Chondrocyte (in vitro differentiated cells): ENCODE measurements at places on chromosomes 1 and 21. TPM values are rescaled to one million over a fixed set of nuclear protein-coding genes. Genes with fewer than 3 reads are reported as not detected.

PCAT6 gene
- total RNA-seq = 4.2 to 6.8 TPM (median 4.5 TPM) in 3 replicates

TBX15 gene
- 4.9 to 41.0 TPM (median 37.9 TPM) in 3 replicates for total RNA-seq

RSPO1 gene
- not detected in 3 replicates for total RNA-seq

TMEM200B gene
- total RNA-seq = 11.7 to 15.4 TPM (median 13.8 TPM) in 3 replicates

L1TD1 gene
- total RNA-seq = 0.12 to 0.26 TPM (median 0.15 TPM) in 3 replicates

CFHR3 gene
- total RNA-seq = 0.31 TPM in 1 of 3 replicates, not detected in the others

METTL25B gene
- 11.4 to 17.1 TPM (median 14.1 TPM) in 3 replicates for total RNA-seq

LCE1D gene
- not detected in 3 replicates for total RNA-seq

B3GALT2 gene
- 7.6 to 13.5 TPM (median 7.9 TPM) in 3 replicates for total RNA-seq

CFHR2 gene
- not detected in 3 replicates for total RNA-seq

EXTL1 gene
- 4.3 to 7.9 TPM (median 6.4 TPM) in 3 replicates for total RNA-seq

MROH7 gene
- total RNA-seq = 0.15 TPM in 1 of 3 replicates, not detected in the others

GRCh38 chr1:27428316-27429028 is 36.0 kb downstream of the GPR3 start:
- no peak for DNase-seq

GRCh38 chr1:150149271-150150132 is at the start of gene PLEKHO1:
TSS of gene PLEKHO1 (plus strand) at chr1:150149916. CDS start at chr1:150150258, 342 bp downstream.
- DNase-seq = no peak

DNA sequence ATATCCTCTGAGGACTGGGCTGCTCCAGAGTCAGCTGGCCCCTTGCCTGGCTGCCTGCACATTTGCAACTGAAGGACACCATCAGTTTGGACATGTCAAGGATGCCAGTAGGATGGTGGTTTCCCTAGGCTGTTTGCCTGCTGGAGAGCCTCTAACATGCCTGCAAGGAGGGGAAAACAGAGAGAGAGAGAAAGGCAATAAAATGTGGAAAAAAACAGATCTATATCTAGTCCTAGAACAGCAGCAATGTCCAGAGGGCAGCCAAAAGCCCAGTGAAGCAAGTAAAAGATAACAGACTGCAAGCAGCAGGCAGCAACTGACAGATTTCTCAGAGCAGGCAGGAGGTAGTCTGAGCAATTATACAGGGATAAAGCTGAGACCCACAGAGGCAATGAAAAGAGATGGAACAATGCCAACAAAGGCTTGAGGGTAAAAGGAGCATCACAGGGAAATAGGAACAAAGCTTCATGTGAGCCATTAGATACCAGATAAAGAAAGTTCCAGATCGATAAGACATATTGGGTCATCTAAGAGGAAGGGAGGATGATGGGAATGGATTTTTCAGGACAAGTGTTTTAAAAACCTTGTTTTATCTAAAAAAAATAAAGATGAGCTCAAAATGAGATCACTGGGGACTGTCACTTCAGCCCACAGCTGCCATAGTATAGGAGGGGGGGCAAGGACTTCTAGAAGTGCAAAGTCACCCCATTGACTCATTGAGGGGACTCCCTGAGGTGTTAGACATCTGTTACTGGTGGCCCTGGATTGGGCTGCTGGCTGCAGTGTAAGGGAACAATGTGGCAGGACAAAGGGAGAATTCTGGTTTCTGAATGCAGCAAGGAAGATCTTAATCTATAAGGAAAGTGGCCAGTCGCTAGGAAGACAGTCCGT is 38.6 kb upstream of the GADD45A start:
- no peak for DNase-seq

DNA sequence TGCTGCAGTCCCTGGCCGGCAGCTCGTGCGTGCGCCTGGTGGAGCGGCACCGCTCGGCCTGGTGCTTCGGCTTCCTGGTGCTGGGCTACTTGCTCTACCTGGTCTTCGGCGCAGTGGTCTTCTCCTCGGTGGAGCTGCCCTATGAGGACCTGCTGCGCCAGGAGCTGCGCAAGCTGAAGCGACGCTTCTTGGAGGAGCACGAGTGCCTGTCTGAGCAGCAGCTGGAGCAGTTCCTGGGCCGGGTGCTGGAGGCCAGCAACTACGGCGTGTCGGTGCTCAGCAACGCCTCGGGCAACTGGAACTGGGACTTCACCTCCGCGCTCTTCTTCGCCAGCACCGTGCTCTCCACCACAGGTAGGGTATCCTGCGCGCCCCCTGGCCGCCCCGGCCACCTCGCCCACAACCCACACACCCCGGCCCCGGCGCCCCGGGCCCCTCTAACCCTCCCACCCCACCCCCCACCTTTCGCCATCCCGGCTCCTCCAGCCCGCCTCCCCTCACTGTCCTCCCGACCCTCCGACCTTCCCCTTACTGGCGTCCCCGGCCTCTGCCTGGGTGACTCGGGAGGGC is 352 bp downstream of the KCNK1 start:
- no peak for DNase-seq

GRCh38 chr1:212295579-212295978 is 10.4 kb downstream of the PPP2R5A start:
- no peak for DNase-seq

- DNase-seq = no peak
Measured at GRCh38 chr1:176605176-176605575, 142.2 kb downstream of the PAPPA2 start.

DNA sequence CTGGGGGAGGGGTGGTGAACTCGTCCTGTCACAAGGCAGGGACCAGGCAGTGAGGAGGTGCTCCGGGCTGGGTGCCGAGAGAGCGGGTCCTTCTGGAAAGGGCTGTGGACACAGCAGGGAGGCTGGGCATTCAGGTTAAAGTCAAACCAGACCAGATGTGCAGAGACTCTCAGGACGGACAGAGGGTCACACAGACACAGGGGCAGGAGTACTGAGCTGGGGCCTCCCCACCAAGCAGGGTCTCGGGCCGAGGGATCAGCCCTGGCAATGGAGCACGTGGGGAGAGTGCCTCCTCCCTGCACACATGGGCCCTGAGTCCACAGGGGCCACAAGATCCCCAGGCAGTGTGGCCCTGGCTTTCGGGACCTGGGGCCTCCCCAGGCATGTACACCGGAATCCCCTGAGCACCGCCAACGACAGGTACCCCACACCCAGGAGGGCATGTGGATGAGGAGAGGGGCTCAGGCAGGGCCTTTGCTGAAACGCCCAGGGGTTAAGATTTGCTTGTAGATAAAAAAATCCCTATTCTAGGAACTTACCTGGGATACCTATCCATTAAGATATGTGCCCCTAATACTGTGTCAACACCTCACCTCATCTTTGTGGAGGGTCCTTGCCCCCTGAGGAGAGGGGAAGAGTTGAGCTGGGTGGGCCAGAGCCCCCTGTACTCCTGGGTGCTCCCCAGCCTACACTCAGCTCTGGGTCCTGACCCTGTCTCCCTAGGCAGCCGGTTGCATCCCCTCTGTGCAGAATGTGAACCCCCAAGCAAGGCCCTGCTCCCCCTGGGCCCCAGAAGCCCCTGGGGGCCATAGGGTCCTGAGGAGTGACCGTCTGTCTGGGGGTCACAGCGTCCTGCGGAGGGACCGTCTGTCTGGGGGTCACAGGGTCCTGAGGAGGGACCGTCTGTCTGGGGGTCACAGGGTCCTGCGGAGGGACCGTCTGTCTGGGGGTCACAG is 46.9 kb upstream of the ADARB1 start:
- peak; percentile 83 for DNase-seq

DNA sequence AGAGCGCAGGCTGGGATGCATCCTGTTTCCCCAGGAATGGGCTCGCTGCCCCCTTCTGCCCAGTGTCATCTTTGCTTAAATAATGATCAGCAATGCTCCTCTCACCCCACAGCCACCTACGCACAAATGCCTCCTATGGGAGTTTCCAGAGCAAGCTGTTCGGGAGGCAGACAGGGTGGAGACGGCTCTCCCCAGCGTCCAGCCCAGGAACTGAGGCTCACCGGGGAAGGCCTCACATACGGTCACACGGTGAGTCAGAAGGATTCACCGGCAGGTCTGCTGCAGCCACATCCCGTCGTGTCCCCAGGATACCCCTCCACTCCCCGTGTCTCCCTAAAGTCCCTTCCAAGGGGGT is 40.3 kb upstream of the RUNX3 start:
- DNase-seq = no peak

DNA sequence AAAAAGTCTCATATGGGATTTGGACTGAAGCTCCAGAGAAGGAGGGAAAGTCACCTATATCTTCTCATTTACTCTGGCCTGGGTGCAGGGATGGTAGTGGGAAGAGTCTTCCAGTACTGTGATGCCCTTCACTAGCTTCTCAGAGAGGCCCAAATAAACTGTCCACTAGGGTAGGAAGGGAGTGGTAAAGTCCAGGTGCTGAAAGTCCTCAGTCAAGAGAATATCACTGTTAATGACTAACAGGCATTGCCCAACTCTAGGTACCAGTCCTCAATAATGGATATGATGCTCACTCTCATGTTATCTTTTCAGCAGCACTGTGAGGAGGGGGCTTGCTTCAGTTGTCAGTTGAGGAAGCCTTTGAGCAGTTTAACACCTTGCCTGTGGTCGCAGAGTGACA is 64.0 kb downstream of the LHX8 start:
- DNase-seq = no peak

DNA sequence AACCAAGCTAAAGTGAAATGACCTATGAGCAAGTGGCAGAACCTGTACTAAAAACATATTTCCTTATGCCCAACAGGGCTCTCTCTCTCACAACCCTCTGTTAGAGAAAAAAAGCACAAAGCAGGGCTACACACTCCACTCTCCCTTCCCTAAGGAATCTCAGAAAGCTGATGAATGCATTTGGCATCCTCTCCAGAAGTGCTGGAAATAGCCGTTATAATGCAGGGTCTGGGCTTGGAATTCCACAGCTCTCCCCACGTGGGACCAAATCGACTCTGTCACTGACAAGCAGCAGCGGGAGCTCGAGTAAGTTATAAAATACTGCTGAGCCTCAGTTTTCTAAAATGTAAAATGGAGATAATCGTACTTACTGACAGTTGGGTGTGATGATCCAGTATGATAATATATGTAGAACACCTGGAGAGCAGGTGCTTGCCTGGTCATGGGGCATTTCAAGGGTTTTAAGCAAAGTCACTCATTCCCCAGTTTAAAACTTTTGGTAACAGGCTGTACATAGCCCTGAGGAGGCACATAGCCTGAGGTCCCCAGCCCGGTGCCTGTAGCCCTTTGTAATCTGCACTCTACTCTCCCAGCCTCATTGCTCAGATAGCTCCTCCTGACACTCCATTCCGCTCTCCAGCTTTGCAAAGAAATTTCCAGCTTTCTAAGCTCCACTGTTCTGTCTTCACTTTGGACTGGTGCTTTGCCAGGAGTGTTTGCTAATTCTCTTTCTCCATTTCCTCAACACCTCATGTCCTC is 175.6 kb upstream of the DAB1 start:
- no peak for DNase-seq

DNA sequence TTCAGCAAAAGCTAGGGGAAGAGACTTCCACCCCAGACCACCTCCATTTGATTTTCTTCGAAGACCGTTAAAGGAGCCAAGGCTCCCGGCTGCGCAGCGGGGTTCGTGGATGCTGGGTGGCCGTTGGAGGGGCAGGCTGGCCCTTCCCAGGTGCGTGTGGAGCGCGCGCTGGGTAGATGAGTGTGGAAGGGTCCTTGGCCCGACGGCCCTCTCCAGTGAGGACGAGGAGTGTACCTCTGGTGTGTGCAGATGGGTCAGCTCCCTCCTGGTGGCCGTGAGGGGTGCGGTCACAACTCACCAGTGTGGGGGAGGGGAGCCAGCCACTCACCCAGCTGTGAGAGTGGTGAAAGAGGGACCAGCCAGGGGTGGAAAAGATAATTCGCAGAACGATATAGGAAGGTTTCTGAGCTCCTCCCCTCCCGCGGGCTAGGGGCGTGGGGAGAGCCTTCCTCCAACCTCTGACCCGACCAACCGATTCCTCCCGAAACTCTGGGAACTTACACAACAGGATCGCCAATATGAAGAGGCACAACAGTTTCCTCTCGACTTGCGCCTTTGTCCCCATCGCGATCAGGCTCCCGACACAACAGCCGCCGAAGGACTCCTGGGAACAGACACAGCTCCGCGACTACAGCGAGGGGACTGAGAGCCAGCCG is at the start of gene F11R:
Gene F11R, minus strand, starts transcription at position 644 of the 656 bp plus-strand sequence. Its CDS starts 79 bp downstream, at position 565.
- DNase-seq = no peak

GRCh38 chr21:26840201-26840600 is 5.0 kb downstream of the ADAMTS1 start:
- DNase-seq = no peak

GRCh38 chr1:43708002-43708410 is 670 bp downstream of the ST3GAL3 start:
- no peak for DNase-seq

- no peak for DNase-seq
Measured at GRCh38 chr1:59033761-59034160, 249.9 kb upstream of the JUN start.

- no peak for DNase-seq
Measured at GRCh38 chr21:25688275-25689155, 46.2 kb downstream of the ATP5PF start.

DNA sequence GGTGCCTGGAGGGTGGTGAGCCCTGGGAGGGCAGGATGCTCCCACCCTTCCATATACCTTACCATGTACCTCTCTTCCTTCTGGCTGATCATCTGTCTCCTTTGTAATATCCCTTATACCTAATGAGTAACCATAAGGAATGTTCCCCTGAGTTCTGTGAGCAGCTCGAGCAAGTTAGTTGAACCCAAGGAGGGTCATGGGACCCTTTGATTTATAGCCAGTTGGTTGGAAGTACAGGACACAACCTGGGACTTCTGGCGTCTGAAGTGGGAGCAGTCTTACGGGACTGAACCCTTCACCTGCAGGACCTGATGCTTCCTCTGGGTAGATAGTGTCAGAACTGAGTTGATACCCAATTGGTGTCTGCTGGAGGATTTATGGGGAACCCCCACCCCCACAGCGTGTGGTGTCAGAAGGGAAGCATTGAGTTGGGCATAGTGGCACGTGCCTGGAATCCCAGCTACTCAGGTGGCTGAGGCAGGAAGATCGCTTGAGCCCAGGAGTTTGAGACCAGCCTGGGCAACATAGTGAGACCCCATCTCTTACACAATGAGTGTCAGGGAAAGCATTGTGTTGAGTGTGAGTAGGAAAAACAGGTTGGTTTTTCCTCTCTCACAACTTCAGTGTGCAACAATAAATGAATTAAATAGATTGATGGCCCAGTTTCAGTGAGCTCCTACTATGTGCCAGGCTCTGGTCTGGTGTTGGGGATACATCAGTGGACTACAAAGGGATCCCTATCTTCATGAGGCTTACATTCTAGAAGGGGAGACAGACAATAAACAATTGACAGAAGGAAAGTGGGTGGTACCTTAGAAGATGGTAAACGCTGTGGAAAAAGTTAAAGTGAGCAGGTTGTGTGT is 16.0 kb downstream of the DNAJC16 start:
- no peak for DNase-seq

DNA sequence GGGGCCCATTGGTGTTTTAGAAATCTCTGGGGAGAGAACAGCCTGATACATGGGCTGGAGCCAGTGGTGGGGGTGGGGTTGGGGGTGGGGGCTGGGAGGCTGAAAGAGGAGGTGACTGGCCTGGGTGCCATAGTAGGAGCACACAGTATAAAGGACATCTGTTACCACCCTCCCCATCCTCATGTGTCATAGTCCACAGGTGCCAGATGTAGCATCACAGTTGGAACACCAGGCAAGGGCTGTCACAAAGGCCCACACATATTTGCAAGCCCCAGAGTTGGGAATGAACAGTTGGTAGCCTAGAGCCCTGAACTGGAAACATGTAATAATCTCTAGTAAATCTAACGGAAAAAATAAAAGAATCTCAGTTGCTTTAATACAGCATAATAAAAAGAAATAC is 55.1 kb upstream of the CR2 start:
- DNase-seq = no peak
